T-helper 1 cell (primary cell): ENCODE measurements at places on chromosomes 12 and 14.

GRCh38 chr12:110743571-110744093 lies 941 bp upstream of the PPP1CC start:
- no peak for DNase-seq

DNA sequence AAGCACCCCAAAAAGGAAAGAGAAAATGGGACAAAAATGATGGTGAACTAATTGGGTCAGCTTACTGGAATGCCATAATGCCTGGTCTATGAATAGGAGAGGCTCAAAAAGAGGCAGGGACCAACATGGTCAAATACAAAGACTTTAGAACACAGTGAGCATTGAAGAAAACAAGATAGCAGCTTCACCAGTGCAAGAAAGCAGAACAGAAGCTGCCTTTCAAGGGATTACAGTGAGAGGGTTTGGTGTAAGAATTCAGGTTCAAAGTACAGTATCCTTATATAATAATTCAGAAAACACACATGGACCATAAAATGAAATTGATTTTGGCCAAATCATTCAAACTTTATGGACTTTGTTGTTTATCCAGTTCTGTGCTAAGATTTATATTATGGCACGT lies 162.1 kb downstream of the NAV3 start:
- DNase-seq, result no peak

DNA sequence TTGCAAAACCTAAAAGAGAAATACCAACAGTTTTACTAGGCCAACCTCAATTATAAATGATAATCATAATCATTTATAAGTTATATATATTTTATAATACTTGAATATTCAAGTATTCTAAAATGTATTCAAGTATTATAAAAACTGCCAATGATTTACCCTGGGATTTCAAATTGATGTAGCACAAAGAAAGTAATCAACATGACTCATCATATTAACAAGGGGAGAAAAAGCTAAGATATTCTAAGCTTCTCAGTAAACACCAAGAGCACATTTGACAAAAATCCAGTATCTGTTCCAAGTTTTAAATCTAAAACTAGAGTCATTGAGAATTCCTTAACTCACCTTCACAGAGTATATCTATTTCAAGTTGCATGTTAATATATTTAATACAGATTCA lies 56.1 kb downstream of the CAPZA3 start:
- DNase-seq, result no peak

DNA sequence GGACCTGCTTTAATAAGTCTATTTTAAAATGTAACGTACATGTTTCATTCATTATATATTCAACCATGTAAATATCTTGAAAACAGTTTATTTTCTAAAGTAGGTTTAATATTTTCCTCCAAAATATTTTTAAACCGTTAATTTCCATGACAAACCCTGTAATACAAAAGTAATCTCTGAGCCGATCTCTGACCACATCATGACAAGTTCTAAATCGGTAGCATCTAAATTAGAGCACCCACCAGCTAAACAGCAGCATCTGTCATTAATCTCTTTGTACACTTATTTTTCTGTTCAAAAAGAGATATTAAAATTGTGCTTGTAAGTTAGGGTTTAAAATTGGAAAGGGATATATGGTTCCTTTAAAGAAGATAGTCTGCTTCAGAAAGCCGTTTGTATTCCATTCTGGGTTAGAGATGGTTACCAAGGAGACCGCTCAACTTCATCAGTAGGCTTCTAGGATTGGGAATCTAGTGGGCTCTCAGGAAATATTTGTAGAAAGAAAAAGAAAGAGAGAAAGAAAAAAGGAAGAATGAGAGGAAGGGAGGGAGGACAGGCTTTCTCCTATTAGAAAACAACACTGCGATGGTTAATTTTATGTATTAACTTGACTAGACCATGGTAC lies 232.5 kb upstream of the FOXN3 start:
- DNase-seq, result no peak

GRCh38 chr14:104970231-104971068 lies 7.7 kb downstream of the AHNAK2 start:
- no peak for DNase-seq

- no peak for DNase-seq
Observed at GRCh38 chr14:42299692-42300091, 693.0 kb downstream of the LRFN5 start.

- no peak for DNase-seq
Observed at GRCh38 chr12:104622928-104623327, 166.2 kb downstream of the CHST11 start.

- DNase-seq, result no peak
Observed at GRCh38 chr14:99026471-99026870, 245.5 kb downstream of the BCL11B start.

- DNase-seq, result no peak
Observed at GRCh38 chr12:70920251-70920851, at the start of gene PTPRR. Gene PTPRR (minus strand): TSS chr12:70920738. CDS start chr12:70920390, 348 bp downstream.
